ENCODE measurements at places on chromosomes 2 and 18.

DNA sequence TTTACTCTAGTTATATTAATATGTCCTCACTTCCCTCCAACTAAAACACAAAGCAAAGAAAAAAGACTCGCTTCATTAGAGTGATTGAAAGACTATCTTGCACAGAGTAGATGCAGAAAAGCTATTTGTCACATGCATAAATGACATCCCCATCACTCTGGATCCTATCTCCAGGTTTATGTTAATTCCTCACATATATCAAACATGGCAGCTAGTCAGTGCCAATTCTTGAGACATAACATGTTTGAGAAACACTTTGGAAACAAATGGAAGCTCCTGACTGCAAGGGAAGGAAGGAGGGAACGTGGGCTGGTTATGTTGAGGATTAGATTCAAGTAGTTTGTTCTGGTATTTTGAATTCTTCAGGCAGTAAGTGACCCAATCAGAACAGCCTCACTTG, 89.8 kb upstream of the BCL2L11 start:
- no peak for DNase-seq

DNA sequence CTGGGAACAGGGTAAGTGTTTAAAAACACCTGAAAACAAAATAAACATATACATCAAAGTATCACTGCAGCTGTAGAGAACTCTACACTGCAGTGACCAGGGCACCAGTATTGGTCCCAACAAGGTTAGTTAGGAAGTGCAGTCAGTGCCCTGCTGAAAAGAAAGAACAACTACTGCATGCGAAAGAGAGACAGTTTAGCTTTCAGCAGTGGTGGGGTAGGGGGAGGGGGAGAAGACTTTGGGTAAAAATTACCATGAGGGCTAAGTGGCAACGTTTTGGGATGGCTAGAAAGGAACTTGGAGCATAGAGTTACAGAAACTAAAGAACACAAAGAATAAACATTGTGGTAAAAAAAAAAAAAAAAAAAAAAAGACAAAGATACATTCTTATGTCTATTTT, 112.1 kb downstream of the UPP2 start:
- no peak for DNase-seq

DNA sequence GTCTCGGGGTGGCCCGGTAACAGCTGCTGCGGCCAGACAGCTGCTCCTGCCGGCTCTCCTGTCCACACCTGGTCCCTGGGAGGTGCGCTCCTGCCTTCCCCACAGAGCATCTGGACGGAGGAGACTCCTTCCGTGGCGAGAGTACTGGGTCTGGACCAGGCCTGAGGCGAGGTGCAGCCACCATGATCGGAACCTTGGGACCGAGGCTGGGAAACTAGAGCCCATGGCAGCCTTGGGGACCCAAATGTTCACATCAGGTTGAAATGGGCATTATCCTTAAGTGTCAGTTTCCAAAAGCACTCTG, 628 bp downstream of the GIGYF2 start:
- DNase-seq = no peak

- no peak for DNase-seq
Measured at GRCh38 chr2:99640635-99641151, 150.9 kb upstream of the REV1 start.

DNA sequence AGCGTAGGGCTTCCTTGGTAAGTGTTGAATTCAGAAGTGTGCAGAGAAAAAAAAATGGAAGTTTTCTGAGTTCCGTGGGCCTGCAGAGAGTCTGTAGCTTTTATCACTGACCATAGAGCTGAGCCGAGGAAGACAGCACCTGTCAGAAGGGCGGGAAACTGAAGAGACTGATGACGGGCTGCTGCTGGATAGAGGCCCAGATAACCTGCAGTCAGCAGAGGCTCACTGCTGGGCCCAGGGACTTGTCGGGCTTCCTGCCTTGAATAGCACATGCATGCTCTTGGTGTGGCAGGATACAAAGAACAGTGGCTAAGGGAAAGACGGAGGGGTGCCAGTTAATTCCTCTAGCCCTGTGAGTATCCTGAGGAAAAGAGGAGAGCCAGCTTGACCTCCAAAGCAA, 166.4 kb downstream of the MGAT5 start:
- no peak for DNase-seq

DNA sequence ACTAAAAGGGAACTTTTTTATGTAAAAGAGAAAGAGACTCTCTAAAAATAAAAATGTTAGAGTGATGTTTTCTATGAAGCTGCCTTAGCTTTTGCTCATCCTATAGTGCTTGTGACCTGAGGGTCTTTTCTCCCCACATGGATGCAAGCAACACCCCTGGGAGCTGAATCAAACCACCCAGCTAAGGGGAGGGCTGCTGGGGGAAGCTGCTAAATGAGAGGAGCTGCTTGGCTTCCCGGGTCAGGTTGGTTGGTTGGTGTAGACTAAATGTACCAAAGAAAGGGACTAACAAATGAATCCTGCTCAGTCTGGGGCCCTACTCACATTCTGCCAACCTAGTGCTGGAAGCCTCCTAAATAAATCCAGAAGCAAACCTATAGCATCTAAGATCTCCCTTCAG, 35.0 kb downstream of the AFF3 start:
- DNase-seq = no peak
